ENCODE measurements at places on chromosomes 2 and 18.

DNA sequence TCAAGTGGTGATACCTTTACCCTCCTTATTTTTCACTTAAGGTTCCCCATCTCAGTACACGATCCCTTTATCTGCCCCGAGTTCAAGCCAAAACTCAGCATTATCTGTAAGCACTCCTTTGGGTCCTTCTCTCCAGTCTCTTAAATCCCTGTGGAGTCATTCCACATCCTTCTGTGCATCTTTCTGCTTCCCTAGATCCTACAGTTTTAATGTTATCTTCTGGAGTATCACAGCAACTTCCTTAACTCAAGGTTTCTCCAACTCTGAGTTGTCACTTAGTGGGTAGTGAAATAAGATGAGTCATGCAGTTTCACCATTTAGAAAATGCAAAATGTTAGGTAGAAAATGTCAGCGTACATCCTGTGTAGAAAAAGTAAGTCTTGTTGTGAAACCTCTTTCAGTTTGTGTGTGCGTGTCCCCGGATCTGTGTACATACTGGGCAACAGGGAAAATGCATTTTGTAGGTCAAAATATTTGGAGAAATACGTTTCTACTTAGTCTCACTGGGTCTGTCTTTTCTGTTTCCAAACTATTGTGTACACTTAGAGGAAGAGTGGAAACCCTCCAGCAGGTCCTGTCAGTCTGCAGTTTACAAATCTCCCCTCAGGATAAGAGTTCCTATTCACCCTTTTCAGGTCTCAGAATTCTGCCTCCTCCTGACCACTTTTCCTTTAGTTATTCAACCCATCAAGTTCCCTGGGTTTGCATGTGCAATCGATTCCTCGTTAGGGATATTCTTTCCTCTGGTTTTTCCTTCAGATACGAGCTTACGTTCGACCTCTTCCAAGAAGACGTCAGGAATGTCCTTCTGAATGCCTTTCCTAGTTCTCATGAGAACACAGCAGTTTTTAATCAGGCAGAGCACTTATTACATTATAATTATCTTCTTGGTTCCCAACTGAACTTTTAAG is 154.8 kb downstream of the TGIF1 start:
- DNase-seq = peak; percentile 99

DNA sequence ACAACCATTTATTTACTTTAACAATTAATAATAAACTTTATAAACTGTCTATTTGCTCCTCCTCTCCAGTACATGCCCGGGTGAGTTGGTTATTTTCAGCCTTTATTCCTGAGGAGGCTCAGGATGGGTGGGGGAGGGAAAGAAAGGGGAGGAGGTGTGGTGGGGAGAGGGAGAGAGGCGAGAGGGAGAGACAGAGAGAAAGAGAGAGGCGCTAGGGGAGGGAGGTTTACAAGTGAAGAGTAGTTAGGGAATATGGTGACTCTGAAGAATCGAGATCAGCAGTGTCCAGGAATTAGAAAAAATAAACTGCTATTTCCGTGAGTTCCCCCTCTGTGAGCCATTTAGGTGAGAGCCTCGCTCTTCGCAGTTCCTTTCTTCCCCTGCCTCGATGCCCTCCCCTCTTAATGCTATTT is 138.9 kb downstream of the MEIS1 start:
- no peak for DNase-seq

- DNase-seq = no peak
Measured at GRCh38 chr2:57141269-57141668, 905.3 kb upstream of the VRK2 start.

DNA sequence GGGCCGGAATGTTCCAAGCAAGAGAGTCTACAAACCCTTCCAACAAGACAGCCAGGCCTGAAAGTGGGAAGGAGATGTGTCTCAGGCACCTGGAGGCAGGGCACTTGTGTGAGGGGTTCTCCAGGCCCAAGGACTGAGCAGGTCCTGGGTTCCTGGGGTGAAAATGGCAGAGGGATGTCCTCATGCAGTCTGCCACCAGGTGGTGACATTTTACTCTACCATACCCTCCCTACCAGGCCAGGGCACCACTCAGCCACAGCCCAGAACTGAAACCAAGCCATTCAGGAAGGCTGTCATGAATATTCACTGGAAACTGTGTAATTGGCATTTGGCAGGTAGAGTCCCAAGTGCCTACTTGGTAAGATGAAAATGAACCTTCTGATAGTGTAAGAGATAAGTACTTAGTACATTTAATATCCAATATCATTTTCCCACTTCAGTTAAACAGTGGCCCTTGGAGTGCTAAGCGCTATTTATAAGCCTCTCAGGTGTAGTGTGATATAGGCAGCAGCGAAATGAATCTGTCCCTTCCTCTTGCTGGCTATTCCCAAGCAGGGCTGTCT is 185.1 kb downstream of the MYO5B start:
- peak; percentile 31 for DNase-seq

GRCh38 chr2:220959391-220959802 is 612.7 kb downstream of the EPHA4 start:
- no peak for DNase-seq

DNA sequence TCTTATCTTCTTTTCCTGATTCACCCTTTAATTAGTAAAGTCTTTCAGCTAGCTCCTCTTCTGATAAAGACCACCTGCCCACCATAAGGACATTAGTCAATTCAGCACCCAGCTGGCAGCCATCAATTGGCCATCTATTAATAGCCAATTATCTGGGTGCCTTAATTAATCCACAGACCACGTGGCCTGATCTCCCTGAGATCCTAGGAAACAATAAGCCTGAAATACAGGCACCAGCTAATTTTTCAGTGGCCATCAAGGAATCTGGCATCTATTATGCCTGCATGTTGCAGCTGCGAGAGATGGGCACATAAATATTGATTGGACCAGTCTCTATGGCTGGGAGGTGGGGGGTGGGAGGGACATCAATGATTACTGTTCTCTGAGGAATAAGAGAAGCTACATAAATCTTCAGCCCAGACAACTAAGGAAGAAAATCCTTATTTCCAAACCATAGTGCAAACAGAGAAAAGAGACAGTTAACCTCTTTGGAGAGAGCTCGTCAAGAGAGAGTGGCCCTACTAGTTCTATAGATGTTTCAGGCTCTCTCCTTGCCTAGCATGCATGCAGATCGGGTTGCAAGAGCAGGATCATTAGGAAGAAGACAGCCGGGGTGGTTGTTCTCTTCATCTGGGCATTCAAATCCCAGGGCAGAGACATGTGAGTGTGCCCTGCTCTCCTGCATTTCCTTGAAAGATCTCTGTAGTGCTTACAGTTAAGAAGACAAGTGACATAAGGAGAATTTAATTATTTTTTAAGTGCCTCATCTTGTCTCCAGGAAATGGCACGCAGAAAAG is 8.7 kb downstream of the GALNT14 start:
- DNase-seq = no peak

DNA sequence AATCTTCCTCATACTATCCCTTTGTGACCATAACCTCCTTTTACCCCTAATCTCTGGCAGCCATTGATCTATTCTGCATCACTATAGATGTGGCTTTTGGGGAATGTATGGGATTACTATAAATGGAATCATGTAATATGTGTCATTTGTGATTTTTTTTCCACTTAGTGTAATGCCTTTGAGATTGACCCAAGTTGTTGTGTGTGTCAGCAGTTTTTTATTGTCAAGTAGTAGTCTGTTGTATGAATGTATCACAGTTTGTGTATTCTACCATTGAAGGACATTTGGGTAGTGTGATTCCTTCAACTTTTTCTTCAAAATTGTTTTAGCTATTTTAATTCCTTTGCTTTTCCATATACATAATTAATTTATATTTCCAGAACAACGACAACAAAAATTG is 18.6 kb downstream of the VRK2 start:
- no peak for DNase-seq

DNA sequence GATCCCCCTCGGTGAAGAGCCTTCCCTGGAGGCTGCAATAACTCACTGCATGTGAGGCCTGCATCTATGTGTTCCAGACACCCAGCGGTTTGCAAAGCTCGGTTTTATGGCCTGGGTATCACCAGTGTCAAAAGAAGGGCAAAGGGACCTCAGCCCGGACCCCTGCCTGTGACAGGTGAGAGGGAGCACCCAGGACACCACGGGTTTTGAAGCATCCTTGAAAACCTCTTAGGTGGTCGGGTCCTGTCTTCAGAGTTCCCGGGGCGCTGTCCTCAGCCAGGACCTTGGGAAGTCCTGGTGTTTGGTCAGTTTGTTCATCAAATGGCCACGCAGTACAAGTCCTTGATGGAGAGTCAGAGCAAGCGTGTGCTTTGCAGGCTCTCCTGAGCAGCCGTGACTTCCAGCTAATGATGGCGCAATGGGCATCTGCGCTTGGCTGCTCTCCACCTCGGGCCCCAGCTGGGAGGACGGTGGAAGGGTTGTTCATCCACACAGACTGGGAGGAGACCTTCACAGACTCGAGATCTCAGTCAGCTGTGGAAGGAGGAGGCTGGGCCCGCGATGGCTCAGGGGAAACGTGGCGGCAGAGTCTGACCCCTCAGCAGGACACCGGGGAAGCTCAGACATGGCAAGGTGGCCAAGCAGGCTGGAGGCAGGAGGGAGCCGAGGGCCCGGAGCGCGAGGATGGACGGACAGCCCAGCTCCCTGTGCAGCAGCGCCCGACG is 113.1 kb upstream of the GPC1 start:
- DNase-seq = peak; percentile 63

GRCh38 chr2:190182071-190182524 is 119.6 kb upstream of the MSTN start:
- DNase-seq = no peak

GRCh38 chr2:64975232-64975821 is 13.9 kb upstream of the SLC1A4 start:
- DNase-seq = peak; percentile 41

DNA sequence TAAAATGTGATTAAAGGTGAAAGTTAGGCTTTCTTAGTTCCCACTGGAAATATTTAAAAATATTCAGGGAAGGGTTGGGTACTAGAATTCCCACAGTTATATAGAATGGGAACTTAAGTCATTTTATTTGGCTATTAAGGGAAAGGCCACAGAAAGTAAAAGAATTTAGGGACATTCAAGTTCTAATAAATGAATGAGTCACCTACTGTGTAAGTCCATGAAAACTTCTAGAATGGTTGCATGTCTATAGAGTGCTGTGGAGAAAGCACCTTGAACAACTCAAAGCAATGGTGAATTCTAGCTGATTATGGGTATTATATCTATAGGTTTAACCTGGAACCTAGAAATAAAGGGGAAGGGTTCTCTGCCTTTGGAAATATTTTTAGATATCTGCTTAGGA is 28.1 kb upstream of the SLC4A10 start:
- no peak for DNase-seq

GRCh38 chr2:46554397-46554796 is 75.0 kb downstream of the TMEM247 start:
- peak; percentile 42 for DNase-seq

- no peak for DNase-seq
Measured at GRCh38 chr2:76678383-76679024, 843.7 kb downstream of the LRRTM4 start.

DNA sequence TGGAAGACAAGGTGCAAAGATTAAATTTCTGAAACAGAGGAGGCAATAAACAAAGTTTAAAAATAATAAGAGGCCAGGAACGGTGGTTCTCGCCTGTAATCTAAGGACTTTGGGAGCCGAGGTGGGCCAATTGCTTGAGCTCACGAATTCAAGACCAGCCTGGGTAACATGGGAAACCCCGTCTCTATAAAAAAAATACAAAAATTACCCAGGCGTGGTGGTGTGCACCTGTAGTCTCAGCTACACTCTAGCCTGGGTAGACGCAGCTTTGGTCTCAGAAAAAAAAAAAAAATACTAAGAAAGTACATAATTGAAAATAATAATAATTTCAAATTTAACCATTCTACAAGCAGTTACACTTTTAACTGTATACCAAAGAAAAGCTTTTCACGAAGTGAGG is 744.6 kb upstream of the POU3F3 start:
- no peak for DNase-seq

- peak; percentile 33 for DNase-seq
Measured at GRCh38 chr2:156956161-156956560, 301.3 kb upstream of the GALNT5 start.

GRCh38 chr18:62138461-62139235 is 48.2 kb downstream of the PIGN start:
- DNase-seq = no peak

DNA sequence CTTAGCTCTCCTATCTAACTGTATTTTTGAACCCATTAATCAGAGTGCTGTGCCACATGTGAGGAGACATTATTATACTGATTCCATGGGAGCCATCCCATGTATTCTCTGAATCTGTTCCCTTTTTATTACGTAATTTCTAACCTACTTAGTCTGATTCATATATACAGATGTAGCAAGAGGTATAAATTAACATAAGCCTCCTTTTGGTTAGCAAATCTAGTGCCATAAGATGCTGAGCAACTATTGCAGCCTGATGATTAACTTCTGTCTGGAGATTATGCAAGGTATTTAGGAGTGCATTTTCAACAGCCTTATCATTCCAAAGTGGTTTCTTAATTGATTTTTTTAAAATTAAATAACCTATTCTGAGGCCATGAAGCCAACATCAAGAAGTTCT is 114.1 kb upstream of the MSH2 start:
- peak; percentile 90 for DNase-seq

DNA sequence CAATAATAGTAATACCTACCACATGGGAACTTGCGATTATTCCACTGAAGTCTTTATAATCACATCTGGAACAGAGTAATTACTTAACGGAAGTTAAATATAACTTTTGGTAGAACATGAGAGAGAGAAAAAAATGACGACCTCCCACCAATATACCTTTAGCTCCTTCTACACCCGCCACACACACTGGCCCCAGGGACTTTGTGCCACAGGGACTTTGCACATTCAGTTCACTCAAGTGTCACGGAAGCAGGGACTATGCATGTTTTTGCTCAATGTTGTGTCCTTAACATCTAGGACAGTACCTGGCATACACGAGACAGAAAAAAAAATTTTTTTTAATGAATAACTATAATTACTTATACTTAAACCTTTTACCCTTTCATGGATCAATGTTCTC is 4.0 kb downstream of the GPR155 start:
- no peak for DNase-seq

DNA sequence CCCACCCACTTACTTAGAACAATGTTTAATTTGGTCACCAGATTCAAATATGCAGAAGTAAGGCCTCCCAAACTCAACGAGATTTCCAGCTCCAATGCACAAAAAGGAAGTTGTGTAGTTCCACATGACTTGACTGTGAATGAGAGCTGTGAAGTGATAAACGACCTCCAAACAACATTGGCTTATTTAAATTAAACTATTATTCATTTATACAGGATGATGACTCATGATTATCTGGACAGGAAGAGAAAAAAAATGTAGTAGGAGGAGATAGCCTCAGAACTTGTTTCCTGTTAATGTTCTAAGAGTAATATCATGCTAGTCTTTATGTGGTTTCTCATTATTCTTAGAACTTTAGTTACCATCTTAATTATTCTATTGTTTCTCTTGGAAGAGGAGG is 237.3 kb downstream of the C1D start:
- DNase-seq = peak; percentile 78

DNA sequence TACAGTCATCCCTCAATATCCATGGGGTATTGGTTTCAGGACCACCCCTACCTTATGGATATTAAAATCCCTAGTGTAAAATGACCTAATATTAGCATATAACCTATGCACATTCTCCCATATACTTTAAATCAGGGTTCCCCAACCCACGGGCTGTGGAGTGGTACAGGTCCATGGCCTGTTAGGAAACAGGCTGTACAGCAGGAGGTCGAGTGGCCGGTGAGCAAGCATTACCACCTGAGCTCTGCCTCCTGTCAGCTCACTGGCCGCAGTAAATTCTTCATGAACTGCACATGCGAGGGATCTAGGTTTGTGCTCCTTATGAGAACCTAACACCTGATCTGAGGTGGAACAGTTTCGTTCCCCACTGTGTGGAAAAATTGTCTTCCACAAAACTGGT is 73.8 kb downstream of the RIF1 start:
- no peak for DNase-seq

GRCh38 chr2:43198263-43198662 is 28.1 kb downstream of the ZFP36L2 start:
- DNase-seq = no peak

- peak; percentile 56 for DNase-seq
Measured at GRCh38 chr18:55731594-55732042, 143.6 kb upstream of the TCF4 start.

Data from fibroblast of mammary gland (primary cell).